ENCODE measurements at places on chromosomes 11 and 22. TPM values are rescaled to one million over a fixed set of nuclear protein-coding genes. Genes with fewer than 3 reads are reported as not detected.

GRCh38 chr11:33703234-33703633 is 2.6 kb upstream of the C11orf91 start:
- DNase-seq: no peak

DNA sequence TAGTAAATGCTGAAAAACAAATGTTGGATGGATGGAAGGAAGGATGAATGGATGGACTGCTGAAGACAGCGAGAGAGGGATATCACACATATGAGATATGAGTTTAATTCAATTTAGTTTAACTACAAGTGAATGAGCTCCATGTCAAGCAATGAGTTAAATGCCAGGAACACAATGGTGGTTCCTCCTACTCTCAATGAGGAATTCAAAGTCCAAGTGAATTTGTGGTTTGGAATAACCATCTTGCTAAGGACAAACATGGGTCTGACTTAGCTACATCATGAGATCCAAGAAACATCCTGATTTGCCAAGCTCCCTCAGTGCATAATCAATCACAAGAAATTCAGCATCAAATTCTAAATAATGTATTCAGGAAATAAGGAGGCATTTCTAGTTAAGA is 26.1 kb upstream of the PPP2R1B start:
- DNase-seq: no peak

The UBTFL1 gene
- total RNA-seq: not detected

The TMPRSS5 gene
- not detected for total RNA-seq

The YAP1 gene
- 44.6 TPM for total RNA-seq

Data from G401 (cell line).